ENCODE measurements at places on chromosomes 3 and 15.

- DNase-seq: no peak
These were observed 160.7 kb downstream of the PDE8A start for GRCh38 chr15:85142312-85142711.

GRCh38 chr3:42115215-42115614 lies 24.1 kb downstream of the TRAK1 start:
- DNase-seq: no peak

DNA sequence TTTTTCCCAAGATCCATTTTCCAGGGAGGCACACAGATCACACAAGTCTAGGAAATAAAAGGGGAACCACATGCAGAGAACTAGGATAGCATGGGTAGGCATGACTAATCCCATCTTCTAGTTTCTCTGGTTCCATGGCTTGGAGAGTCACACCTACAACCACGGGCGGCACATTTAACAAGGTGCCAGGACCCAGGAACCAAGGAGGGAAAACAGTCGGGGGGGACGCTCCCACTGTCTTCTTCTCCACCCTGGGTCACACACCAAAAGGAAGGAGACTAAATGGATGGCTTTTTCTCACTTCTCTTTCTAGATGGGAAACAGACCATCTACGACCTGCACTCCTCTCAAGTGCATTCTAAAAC lies 4.6 kb upstream of the SMCO1 start:
- no peak for DNase-seq

GRCh38 chr3:30266524-30266923 lies 339.9 kb upstream of the TGFBR2 start:
- DNase-seq: peak; percentile 8

- no peak for DNase-seq
These were observed 330.4 kb upstream of the LRRFIP2 start for GRCh38 chr3:37504583-37505357.

- DNase-seq: no peak
These were observed 342.9 kb downstream of the CNTN4 start for GRCh38 chr3:2441558-2441957.

GRCh38 chr3:53809267-53809666 lies 37.0 kb downstream of the CHDH start:
- no peak for DNase-seq

Measured in DMS79 treated with DMSO at 0.1 percent for 48 hours (cell line).